ENCODE measurements at places on chromosomes 6 and 20.

GRCh38 chr6:107128577-107128976 is 13.3 kb upstream of the BEND3 start:
- DNase-seq = no peak

- DNase-seq = no peak
Measured at GRCh38 chr6:139219746-139220145, 72.1 kb downstream of the TXLNB start.

- no peak for DNase-seq
Measured at GRCh38 chr20:858011-858410, 24.5 kb downstream of the FAM110A start.

DNA sequence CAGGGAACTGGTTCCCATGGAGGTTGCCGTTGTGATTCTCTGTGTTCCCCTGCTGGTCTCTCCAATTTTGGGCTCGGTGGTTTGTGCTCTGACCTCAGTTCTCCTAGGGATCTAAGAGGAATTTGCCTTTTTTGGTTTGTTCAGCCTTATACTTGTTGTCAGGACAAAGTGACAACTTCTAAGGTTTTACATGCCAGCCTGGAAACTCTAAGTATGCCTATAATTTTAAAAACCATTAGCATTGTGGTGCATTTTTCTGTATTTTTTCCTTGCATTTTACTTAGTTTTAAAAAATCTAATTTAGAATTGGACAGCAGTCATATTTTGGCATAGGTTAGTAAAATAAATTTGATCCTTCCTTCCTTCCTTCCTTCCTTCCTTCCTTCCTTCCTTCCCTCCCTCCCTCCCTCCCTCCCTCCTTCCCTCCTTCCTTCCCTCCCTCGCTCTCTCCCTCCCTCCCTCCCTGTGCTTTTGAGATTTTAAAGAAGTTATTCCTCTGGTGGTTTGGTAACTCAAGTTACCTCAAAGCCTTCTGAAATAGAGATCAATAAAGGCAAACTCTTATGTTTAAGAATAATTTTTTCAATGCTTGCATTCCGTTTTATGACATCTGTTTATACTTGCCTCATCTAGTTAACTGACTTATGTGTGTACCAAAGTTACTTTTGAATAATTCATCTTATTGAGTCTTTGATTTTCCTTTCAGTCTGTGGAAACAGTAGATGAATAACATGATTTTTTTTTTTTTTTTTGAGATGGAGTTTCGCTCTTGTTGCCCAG is 141.3 kb upstream of the RGS17 start:
- no peak for DNase-seq

GRCh38 chr20:22555791-22556564 is 28.4 kb downstream of the FOXA2 start:
- DNase-seq = no peak

- no peak for DNase-seq
Measured at GRCh38 chr6:142332393-142333098, 30.7 kb downstream of the ADGRG6 start.

DNA sequence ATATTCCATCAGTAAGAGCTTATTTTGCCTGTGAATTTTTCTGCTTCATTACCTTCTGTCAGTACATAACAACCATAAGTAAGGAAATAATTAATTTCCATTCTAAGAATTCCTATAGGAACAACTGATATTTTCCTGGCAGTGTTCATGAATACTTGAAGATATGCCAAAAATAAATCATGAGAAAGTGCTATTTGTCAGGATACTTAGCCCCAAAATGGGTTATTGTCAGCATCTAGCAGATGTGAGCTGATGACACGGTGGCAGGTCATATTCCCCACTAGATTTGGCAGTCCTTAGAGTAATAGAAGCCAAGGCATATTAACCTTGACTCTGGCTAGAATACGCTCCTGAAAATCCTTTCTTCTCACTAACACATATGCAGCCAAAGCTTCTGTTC is 43.2 kb upstream of the CRISP1 start:
- DNase-seq = no peak

GRCh38 chr6:32622545-32623401 is 14.4 kb upstream of the HLA-DQA1 start:
- DNase-seq = peak; percentile 1

GRCh38 chr6:97059473-97059872 is 134.9 kb downstream of the KLHL32 start:
- DNase-seq = peak; percentile 22

GRCh38 chr20:16581241-16581640 is 8.0 kb upstream of the KIF16B start:
- no peak for DNase-seq

GRCh38 chr20:39259808-39260207 is 297.7 kb downstream of the DHX35 start:
- DNase-seq = no peak

- no peak for DNase-seq
Measured at GRCh38 chr20:43821795-43822194, 92.9 kb upstream of the TOX2 start.

DNA sequence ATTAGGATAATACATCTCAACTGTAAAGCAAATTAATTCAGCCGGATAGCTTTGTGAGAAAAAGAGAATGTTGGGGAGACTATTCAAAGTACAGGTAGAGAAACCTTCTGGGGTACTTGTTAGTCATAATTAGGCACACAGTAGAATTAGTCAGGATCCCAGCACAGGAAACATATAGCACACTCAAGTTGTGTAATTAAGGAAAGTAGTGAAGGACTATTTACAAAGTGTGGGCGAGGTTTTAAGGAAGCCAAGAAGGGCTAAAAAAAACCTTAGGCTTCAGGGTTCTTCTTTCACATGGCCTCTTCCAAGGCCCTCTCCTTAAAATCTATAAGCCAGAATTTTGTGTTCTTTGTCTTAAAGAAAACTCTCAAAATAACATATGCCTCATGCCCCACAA is 126.7 kb downstream of the RTN4IP1 start:
- no peak for DNase-seq

DNA sequence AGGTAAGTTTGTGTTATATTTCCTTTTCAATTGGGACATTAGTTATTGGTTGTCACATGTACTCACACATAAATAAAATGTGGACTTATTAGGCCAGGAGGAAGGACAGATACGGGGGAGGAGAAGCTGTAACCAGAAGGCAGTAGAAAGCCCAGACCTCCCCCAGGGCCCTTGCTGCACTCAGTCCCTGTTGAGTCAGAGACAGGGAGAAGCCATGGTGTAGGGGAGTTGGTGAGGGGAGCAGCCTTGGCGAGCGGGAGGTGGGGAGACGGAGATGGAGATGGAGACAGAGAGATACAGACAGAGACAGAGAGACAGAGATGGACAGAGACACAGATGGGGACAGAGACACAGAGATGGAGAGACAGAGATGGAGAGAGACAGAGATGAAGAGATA is 263.2 kb downstream of the DLL1 start:
- no peak for DNase-seq

DNA sequence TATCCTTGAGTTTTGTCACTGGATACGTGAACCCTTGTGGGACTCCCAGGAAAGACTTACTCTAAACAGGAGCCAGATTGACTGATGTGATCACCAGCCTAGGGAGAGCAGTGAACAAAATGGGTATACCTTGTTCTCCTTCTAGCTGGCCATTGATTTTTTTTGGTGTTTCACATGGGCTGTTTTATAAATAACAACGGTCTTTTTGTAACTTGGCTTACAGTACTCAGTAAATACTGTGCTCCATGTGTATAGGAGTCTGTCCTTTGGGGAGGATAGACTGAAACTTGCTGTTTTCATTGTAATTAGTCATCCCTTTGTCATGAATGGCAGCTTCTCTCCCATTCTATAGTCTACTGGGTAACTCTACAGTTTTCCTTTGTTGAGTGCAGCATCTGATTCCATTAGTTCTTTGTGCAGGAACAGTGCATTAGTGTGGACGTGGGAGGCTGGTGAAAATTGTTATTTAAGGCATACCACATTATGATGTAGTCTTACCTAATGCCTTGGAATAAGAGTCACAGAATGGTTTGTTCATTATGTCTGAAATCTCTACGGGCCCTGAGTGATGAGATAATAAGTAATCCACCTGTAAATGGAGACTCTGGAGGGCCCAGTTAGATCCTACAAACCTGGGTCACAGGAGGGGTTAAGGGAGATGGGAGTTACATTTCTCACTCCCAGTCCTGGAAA is 89.5 kb downstream of the TIAM2 start:
- peak; percentile 79 for DNase-seq

DNA sequence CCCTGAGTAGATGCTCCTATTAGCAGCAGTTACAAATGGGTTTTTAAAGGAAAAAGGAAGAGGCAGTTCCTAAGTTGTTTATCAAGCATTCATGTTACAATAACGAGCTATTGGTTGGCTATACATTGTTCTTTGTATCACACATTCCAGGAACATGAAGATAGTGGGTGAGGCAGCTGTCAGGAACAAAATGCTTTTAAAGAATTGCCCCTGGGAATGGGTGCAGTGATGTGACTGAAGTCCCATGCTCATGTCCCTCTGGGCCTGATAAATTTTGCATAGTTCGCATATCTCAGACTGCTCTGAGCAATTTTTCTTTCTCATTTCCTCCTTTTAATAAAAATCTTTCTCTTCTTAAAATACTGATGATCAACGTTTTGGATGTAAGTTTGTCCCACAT is 3.7 kb downstream of the ENPP1 start:
- DNase-seq = no peak

- peak; percentile 71 for DNase-seq
Measured at GRCh38 chr6:9657994-9658393, 756.9 kb downstream of the TFAP2A start.

DNA sequence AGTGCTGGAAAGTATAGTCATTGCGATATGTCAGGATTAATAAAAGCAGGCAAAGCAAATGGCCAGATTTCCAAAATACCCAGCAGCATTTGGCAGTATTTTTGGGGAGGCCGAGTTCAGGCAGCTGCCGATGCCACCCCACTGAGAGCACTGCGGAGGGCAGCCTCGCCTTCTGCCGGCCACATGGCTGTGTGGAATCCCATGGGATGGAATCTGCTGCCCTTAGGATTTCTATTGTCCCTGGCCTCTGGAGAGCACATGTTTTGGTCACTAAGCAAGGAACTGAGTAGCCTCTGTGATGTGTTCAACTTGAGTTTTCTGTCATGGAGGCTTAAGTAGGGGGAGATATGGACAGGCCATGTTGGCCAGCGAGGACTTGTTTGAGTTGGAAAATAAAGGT is 123.0 kb downstream of the FARS2 start:
- no peak for DNase-seq

DNA sequence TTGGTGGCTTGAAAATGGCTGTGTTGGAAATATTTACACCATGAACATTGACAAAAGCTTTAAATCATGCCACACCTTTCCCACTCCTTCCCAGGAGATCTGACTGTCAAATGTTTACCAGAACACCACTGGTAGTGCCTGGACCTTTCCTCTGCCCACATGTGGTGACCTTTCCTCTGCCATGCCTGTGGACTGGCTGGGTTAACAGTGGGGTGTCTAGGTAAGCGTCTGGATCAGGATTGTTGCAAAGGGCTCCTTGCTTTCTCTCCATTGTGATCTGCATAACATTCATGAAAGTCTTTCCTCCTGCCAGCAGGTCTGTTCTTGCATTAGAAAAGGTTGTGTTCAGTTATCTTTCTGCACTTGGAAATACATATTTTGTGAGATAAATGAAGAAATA is 572.7 kb downstream of the DHX35 start:
- no peak for DNase-seq

GRCh38 chr6:24655215-24655614 is 9.2 kb upstream of the KIAA0319 start:
- DNase-seq = no peak

DNA sequence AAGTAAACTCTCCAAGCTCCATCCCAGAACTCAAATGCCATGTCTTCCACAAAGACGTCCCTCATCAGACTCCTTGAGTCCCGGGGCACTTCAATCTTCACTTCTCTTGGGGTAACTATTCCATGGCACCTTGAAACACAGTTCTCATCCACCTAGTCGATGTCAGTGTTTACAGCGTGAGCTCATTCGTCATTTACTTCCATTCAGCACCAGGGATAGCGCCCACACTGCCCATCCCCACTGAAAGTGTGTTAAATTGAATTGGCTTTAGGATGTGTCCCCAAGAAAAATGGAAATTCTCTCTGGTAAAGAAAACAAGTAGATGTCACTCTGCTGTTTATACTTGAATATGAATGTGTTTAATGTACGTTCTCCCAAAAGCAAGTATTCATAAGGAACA is 31.3 kb downstream of the KCNK15 start:
- DNase-seq = peak; percentile 17

- DNase-seq = no peak
Measured at GRCh38 chr6:170280689-170281045, 10.2 kb downstream of the DLL1 start.

DNA sequence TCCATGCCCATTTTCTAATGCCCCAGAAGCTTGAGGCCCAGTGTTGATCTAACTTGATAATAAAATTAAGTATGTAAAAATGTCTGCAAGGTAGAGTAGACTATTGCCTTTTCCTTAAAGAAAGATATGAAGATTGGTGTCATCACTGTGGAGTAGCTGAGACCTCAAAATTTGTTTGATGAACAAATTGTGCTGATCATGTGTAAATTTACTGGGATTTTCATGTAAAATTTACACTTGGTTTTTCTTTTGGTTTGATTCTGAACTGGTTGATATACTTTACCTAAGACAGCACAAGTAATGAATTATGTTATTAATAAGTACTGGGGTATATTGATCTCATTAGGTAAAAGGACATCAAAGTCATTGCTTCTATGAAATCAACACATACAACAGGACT is 207.3 kb downstream of the COL19A1 start:
- DNase-seq = no peak

GRCh38 chr6:154596701-154597100 is 86.2 kb upstream of the CNKSR3 start:
- DNase-seq = no peak

All from astrocyte (in vitro differentiated cells and primary cell).